ENCODE measurements at places on chromosomes 5 and 9.

- no peak for DNase-seq
Observed at GRCh38 chr5:180047667-180048066, 23.9 kb downstream of the RNF130 start.

GRCh38 chr5:65742565-65743231 lies 20.7 kb downstream of the NLN start:
- DNase-seq, result peak; percentile 79

GRCh38 chr9:33142535-33142934 lies 24.6 kb downstream of the B4GALT1 start:
- no peak for DNase-seq

GRCh38 chr5:109030360-109031143 lies 282.9 kb downstream of the FER start:
- no peak for DNase-seq

DNA sequence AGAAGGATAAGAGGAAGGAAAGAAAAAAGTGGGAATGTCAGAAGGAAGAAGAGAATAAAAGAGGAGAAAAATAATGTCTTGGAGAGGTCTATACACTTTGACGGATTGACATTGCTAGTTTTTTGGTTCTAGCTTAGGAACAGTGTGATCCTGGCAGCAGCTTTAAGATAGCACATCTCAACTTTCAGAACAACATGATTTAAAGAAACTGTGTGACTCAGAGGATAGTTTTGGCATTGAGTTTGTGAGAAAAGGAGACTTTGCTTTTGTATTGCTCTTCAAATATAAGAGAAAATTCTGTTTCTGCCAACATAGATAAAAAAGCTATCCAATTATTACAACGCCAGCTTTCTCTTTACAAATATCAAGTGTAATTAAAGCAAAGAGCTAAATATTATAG lies 260.7 kb upstream of the ARRDC3 start:
- no peak for DNase-seq

DNA sequence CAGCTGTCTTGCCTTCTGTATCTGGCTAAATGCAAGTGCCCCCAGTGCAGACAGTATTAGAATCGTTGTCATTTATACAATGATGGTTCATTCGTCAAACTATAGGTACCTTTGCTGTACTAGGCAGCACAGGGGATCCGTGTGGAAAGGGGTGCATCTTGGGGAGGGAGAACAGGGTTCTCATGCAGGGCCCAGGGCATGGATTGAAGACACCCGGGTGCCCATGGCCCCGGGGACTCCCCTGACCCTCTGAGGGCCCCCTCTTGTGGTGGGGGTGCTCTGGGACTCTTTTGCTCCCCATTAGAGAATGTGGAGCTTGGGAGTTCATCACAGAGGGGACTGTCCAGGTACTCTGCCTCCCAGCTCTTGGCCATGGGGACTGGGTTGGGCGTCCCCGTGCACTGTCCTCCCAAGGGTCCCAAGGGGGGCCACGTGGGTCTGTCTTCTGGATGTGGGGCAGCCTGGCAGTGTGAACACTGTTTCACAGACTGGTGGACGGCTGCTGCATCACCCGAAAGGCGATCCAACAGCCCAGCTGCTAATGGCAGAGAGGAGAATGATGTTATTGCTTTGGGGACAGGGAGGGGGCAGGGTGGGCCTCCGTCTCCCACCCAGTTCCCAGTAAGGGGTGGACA lies 36.9 kb upstream of the RXRA start:
- DNase-seq, result no peak

- DNase-seq, result no peak
Observed at GRCh38 chr5:115940080-115940810, 22.0 kb upstream of the LVRN start.

- no peak for DNase-seq
Observed at GRCh38 chr5:171451421-171451820, 32.0 kb downstream of the FGF18 start.

DNA sequence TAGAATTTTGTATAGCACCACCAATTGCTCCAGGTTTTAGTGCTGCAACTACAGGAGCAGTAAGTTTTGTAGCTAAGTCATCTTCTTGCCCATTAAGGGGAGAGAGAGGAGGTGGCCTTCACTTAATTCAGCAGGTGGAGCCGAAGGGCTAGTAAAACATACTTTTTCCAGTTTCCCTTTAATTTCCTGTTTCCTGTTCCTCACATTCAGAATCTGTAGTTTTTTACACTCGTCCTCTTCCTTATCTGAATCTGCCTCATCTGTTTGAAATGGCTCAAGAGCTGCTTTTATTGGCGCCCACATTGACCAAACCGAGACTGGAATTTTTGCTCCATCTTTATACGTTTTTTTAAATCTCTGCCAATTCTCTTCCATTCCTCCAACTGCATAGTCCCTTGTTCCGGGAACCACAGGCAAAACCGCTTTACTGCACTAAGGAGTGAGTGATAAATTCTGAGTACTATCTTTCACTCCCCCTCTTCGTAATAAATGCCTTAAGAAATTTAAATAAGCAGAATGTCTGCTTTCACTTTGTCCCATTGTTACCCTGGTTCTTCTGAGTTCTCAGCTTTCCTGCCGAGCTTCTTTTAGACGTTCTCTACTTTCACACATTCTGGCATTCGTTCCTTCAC lies 133.9 kb downstream of the DROSHA start:
- no peak for DNase-seq

GRCh38 chr5:25128606-25129005 lies 483.8 kb upstream of the CDH10 start:
- DNase-seq, result no peak
